Activated CD4-positive, alpha-beta T cell treated with anti-CD3 and anti-CD28 coated beads, Interleukin-2, amount 10 ng/mL, durations not matched to agents 7 days and 5 days (primary cell): ENCODE measurements at places on chromosomes 16 and 17. TPM values are rescaled to one million over a fixed set of nuclear protein-coding genes. Genes with fewer than 3 reads are reported as not detected.

DNA sequence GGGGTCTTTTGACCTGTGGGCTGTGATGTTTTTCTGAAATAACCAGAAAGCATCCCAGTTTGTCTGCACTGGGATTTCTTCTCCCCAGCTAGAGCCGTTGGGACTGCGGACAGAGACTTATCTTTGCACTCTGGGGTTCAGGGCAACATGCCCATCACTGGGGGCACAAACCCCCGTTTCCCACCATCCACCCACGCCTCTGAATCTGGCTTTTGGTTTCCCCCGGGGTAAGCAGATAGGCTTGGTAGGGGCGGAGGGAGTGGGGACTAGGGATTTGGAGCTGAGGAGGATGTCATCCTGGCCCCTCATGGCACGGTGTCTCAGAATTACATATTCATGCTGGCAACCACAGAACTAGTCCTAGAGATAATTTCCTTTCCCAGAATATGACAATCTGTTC is 68.6 kb downstream of the CCDC182 start:
- no peak overlapping the region for H3K4me3 ChIP-seq
- no peak overlapping the region for H3K27ac ChIP-seq
- peak; percentile 3 for DNase-seq
- no peaks in the 10 kb centered on the region for H3K27me3 ChIP-seq

CTDNEP1 gene
- 168 TPM for total RNA-seq

DNA sequence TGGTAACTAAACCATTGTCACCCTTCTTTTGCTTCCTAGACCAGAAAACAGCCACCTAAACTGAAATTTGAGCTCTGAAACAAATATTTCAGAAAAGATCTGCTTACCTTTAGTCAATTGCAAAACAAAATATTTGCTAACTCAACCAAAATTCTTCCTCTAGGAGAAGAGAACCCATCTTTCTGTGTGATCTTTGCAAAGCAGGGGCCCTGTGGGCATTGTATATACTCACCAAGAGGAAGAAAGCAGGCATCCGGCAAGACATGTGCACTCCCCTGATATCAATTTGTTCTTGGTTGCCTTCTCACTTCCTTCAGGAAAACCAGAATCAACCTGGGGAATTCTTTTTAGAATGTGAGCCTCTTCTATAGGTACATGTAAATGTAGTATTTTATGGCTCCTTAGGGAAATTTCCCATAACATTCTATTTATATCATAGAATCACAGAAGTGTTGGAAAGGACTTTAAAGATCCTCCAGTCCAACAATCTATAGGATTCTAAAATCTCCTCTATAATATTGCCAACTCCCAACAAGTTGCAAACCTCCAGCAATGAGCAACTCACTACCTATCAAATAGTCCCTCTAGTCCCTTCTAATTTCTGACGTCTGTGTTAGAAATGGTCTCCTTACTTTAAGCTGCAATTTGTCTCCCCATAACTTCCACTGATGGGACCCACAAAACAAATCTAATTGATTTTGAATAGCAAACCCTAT is 966 bp downstream of the SLFN14 start:
- H3K36me3 ChIP-seq: no peaks in the 10 kb centered on the region
- DNase-seq: no peak
- peaks cover 3% of the 10 kb centered on the region for H3K4me1 ChIP-seq
- no peak overlapping the region for H3K27ac ChIP-seq
- peaks cover 36% of the 10 kb centered on the region for H3K27me3 ChIP-seq

DNA sequence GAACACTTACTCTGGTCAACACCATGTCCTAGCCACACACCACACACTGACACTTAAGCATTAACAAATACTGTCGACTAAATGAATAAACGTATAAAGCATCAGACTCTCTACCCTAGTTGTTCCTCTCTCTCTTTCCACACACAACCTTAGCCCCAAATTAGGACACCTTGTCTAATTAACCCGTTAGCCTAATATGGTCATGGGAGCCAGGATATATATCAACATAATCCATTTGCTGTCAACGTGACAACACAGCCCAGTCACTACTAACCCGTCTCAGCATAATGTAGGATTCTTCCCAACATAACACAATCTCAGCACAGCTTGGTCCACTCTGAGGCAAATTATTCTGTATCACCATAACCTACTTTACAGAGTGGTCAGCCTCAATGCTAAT is 2.2 kb downstream of the DVL2 start:
- no peak for DNase-seq
- no peak overlapping the region for H3K27ac ChIP-seq
- H3K36me3 ChIP-seq: peaks cover 37% of the 10 kb centered on the region
- H3K4me1 ChIP-seq: peaks cover 46% of the 10 kb centered on the region
- peak overlapping the region; percentile 34 for H3K4me3 ChIP-seq
- no peaks in the 10 kb centered on the region for H3K27me3 ChIP-seq

DNA sequence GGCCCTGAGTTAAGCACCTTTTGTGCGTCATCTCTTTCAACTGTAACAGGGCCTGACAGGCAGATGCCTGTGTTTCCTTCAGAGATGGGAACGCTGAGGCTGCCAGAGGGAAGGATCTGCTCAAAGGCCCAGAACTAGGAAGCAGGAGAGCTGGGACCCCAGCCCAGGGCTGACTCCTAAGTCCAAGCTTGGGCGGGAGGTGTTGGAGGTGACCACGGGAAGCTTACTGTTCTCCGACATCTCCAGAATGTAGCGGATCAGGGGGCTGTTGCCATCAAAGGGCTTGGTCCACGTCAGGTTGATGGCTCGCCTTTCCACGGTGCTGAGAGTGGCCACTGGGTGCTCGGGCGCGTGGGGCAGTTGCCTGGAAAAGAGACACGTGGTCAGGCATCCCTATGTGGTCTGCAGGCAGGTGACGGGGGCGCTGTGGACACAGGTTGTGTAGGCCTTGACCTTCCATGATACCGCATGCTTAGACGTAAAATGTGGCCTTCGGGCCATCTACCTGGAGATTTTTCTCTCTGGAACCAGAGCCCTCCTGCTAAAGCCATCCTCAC is 111.4 kb upstream of the CDC42EP4 start:
- DNase-seq: no peak
- H3K27me3 ChIP-seq: no peaks in the 10 kb centered on the region
- no peaks in the 10 kb centered on the region for H3K4me1 ChIP-seq
- no peaks in the 10 kb centered on the region for H3K36me3 ChIP-seq

DNA sequence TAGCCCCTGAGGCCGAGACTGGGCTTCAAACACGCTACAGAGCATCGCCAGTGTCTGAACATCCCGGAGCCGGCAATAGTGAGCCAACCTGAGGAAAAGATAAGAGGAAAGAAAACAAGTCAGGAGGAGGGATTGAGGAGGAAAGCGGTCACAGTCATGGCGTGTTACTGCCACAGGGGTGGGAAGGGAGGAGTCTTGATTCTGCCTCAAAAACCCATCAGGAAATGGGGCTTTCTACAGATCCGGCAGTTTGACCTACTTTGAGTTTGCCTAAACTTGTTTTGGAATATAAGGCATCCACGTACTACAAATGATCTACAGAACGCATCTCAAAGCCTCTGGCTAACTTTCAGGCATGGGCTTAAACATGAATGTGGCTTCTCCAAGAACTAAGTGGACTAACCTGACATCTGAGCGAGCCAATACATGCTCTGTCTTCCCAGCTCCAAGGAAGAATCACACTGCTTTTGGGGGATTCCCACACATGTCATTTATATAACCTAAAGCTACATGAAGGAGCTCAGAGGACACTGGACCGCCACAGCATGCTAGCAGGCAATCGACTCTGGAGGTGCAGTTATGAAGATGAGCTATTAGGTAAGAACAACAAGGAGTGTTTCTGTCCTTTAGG is 96.6 kb downstream of the WDR59 start:
- H3K4me1 ChIP-seq: peaks cover 5% of the 10 kb centered on the region
- peak overlapping the region; percentile 63 for H3K27ac ChIP-seq
- H3K4me3 ChIP-seq: no peak overlapping the region
- DNase-seq: no peak
